Central memory CD4-positive, alpha-beta T cell (primary cell): ENCODE measurements at places on chromosomes 11 and 22.
A peak's percentile ranks its signal among the peaks of the same experiment; 100 is the strongest.

DNA sequence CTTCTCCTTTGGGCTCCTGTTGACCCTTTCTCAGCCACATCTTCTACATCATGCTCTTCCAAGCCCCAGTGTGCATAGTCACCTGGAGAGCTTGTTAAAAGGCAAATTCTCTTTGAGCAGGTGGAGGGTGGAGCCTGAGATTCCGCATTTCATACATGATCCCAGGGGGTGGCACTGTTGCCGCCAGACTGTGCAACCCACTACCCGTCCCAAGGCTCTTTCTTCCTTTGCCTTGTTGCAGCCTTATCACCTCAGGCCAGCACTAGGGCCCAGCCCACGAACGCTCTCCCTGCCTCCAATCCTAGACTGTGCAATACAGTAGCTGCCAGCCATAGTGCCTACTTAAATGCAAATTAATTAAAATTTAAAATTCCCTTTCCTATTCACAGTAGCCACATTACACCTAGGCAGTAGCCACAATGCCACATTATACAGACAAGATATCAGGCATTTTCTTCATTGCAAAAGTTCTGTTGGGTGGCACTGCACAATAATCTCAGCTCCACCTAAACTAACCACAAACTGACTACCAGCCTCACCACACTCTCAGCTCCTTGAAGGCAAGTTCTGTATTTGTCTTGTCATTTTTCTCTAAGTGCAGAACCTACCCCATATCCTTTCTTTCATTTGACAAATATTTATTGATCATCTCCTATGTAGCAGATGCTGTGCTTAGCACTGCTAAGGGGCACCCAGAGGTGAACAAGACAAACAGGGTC is 4.6 kb upstream of the KCNJ5 start:
- DNase-seq: no peak

DNA sequence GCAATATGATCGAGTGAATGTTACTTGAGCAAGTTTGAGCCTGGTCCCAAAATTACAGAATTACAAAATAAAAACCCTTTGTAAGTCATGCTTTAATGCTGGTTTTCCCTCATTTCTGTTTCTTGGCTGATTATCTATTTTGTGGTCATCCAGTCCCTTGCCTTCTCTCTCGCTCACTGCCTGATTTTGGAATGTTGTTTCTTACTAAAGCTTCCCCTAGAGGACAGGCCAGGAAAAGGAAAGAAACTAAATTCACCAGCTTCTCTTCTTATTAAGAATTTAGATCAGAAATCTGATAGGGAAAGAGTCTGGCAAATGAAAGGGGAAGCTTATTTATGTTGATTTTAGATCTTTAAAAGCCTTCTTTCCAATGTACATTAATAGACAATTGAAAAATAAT is 16.6 kb upstream of the BDNF start:
- DNase-seq: no peak

DNA sequence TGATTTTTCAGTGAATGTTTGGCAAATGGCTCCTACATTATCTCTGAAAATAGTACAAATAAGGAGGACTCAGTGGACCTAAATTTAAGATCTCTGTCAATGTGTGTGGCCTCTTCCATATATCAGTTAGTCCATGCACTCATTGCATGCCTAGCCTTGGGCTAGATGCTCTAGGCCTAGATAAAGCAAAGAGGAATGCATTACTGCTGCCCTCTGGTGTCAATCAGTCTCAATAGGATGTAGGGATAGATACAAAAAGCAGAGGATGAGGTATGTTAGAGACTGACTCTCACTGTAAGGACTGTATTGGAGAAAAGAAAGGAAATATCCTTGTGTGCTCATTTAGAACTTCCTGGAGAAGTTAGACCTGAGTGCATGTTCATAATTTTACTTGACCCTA is 42.0 kb downstream of the MS4A2 start:
- no peak for DNase-seq

GRCh38 chr11:27626269-27626937 is 73.9 kb downstream of the BDNF start:
- DNase-seq: no peak

DNA sequence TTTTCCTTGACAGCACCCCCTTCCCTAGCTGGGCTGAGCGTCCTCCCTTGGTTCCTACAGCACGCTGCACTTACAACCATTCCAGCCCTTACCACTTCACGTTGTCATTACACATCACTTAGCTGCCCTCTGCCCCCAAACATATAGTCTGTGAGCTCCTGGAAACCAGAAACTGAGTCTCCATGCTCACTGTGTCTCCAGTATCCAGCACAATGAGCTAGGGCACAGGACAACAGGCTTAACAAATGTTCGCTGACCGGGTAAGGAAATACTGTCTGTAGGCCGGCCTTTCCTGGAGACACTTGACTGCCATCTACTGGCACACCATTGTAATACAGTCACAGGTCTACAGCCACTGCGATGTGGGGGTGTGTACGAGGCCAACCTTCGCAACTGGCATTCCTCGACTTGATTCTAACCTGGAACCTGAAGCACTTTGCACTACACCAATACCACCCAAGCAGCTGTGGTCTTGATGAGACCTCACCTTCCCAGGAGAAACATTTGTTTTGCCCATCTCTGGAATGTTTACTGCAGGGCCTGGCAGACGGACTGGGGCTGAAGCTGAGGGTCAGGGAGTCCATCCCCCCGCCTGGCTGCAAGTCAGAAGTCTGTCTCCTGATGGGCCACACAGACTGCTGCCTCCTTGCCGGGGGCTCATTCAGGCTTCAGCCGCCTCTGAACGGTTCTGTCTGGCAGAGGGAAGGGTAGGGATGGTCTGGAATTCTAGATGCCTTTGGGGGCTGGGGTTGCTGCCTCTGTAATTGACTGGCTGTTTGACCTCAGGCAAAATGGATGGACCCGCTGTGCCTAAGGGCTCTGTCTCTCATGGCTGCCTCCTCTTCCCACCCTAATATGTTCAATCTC is 72.0 kb downstream of the SYN3 start:
- no peak for DNase-seq

DNA sequence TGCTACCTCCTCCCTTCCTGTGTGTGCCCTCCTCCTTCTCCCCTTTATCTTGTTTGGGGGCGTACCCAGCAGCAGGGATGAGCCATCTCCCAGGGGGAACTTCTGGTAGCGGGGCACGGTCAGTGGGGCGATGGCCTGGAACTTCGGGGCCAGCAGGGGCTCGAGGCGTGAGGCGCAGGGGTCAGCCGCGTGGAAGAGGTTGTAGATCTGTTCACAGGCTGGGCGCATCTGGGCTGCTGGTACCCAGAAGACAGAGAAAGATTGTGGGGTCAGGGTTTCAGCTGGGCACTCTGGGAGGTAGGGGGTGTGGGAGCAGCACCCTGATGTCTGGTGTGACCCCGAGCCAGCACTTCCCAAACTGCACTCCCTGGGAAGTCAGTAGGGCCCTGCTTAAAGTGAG is 9.1 kb downstream of the PITPNM1 start:
- DNase-seq: no peak

GRCh38 chr11:130581646-130582045 is 133.2 kb downstream of the ADAMTS15 start:
- no peak for DNase-seq

DNA sequence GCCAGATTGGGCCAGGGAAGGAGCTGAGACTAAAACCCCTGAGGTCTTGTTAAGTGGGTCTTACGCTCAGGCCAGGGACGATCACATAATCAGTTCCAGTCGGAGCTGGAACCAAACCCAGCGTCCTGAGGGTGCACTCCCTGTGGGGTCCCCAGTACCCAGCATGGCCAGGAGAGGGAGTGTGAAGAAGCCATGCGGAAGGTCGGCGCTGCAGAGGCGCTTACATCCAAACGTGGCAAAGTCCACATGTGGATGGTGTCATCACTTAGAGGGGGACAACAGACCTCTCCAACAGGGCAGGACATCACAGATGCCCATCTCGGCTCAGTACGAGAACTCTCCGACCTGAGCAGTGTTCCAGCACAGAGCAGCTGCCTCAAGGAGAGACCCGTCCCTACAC is 8.3 kb downstream of the ATP5MGL start:
- DNase-seq: no peak

DNA sequence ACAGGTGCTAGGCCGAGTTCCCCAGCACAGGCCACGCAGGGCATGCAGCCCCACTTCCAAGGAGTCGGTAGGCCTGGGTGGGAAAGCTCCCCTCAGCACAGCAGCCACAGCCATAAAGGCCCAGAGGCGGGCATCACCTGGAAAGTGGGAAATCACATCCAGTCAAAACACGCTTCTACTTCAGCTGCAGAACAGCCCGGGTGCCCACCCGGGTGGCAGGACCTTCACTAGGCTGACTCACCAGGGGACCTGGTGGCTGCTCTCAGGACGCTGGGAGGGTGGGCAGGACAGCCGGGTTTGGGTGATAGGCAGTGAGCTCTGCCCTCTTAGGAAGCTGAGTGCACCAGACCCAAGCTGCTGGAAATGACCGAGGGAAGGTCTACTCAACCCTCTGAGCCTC is 7.3 kb downstream of the KIAA0930 start:
- DNase-seq: no peak

GRCh38 chr22:29748248-29748893 is 18.4 kb downstream of the ZMAT5 start:
- DNase-seq: no peak

DNA sequence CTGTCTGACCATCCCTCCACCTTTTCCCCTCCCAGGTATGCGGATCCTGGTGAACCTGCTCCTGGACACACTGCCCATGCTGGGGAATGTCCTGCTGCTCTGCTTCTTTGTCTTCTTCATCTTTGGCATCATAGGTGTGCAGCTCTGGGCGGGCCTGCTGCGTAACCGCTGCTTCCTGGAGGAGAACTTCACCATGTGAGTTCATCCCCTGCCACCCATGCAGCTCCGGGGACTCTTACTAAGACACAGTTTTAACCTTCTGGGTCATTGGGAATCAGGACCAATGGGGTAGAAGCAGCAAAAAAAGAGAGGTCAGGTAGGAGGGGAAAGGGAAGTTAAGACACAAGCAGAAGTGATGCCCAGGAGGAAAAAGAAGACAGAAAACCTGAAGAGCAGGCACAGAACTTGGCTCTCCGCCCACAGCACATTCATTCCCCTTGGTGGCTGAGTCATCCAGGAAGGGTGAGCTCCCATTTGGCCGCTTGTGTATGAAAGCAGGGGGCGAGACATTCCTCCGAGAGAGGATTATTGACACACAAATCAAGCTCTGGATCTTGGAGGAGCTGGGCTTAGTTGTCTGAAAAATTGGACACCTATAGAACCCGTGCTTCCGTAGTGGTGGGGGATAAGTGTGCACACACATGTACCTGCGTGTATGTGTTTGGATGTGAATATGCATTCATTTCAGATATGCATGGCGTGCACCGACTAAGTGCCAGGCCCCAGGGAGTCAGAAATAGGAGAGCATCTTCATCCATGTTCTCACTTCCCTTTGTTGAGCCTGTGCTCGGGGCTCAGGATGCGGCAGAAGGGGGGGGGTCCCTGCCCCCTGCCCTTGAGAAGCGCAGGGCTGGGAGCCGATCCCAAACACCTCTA is 64.2 kb downstream of the CACNA1I start:
- no peak for DNase-seq

GRCh38 chr11:57463671-57464538 is 3.6 kb downstream of the RTN4RL2 start:
- no peak for DNase-seq

GRCh38 chr22:50399751-50400331 is 56.7 kb downstream of the PPP6R2 start:
- peak; percentile 8 for DNase-seq

DNA sequence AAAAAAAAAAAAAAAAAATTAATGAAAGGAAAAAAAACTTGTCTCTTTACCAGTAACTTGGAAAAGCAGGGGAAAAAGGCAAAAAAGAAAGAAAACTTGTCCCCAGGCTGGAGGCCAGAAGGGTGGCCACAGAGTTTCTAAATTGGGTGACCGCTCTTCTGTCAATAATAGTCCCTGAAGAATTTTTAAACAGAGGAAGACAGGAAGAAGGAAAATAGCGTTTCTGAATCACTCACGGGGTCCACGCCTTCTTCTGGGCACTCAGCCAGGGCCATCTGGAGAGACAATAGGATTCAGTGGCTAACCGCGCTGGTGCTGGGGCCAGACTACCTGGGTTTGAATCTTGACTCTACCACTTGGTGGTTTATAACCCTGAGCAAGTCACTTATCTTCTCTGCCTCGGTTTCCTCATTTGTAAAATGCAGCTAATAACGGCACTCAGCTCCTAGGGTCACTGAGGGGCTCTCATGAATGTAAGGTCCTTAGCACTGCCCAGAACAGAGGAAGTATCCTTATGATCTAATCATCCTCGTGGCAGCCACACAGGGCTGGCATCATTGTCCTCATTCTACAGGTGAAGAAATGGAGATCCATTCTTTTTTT is 7.0 kb downstream of the C11orf86 start:
- DNase-seq: no peak

- DNase-seq: no peak
Measured at GRCh38 chr11:114010931-114011330, 36.0 kb downstream of the HTR3A start.

GRCh38 chr11:76685831-76686230 is 15.3 kb upstream of the LRRC32 start:
- DNase-seq: no peak

DNA sequence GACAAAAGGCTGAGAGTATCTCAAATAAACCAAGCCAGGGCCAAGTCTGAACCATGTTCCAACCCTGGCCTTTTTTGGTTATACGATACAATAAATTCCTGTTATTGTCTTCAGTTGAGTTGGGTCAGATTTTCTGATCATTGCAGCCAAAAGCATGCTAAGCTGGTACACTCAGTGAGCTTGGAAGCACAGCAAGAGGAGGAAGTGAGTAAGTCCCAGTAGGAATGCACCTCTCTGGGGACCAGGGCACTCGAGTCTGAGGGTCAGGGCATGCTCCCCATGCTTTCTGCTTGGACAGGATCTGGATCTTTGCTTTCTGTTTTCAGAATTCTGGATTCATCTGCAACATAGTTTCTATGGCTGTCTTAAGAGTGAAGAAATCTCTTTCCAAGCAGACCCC is 73.1 kb downstream of the TMPRSS5 start:
- no peak for DNase-seq

- peak; percentile 25 for DNase-seq
Measured at GRCh38 chr11:69642549-69642912, 1.6 kb downstream of the CCND1 start.

DNA sequence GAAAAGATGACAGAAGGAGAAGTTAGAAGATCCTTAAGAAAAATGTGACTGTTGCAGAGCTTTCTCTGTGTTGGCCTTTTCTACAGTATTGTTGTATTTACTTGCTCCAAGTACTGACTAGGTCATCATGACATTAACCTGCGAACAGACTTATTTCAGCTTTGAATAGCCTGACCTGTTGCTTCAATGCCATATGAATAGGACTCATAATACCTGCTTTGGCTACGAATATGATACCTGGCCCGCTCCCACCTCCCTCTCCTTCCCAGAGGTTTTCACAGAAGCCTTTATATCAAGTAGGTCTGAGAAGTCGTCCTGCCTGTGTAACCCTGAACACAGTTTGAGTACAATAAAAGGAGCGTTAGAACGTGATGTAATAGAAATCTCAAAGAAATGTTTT is 169.6 kb upstream of the PGR start:
- no peak for DNase-seq

DNA sequence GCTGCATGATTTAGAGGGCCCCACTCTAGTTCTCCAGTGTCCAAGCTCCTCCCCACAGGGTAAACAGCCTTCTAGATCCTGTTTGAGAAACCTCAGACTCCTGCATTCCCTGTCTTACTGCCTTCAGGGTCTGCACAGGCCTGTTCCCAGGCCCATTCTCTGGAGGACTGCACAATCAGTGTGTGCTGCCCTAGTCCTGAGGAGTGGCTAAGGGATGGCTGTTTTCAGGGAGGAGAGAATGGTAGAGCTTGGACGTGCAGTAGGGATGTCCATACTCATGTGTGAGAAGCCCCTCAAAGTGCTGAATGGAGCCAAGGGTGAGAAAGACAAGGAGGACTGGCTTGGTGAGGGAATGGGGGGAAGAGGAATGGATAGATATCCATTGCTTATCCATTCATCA is 103.8 kb upstream of the CCDC90B start:
- DNase-seq: no peak
